ENCODE measurements at places on chromosomes 6 and 20.

GRCh38 chr20:61184194-61184593, 67.9 kb upstream of the CDH4 start:
- no peak for DNase-seq

DNA sequence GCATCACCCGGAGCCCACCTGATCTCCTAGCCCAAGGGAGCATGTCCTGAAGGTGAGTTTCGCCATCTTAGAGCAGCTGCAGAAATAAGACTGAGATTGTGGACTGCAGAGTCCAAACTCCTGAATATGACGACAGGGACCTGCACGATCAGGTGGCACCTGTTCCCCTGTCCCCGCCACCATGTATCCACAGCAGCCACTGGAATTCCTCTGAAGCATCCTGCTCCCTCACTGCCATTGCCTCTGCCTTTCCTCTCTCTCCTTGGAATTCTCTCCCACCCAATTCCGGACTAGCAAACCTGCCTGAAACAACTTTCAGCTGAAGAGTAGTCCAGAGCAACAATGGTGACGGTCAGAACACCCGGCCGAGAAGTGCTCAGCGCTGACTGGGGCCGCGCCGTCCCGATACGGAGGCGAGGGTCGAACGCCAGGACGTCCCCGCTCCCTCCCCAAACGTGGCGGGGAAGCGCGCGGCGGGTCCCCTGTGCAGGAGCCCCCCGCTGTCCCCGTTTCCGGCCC, 694 bp upstream of the FAM120B start:
- no peak for DNase-seq

DNA sequence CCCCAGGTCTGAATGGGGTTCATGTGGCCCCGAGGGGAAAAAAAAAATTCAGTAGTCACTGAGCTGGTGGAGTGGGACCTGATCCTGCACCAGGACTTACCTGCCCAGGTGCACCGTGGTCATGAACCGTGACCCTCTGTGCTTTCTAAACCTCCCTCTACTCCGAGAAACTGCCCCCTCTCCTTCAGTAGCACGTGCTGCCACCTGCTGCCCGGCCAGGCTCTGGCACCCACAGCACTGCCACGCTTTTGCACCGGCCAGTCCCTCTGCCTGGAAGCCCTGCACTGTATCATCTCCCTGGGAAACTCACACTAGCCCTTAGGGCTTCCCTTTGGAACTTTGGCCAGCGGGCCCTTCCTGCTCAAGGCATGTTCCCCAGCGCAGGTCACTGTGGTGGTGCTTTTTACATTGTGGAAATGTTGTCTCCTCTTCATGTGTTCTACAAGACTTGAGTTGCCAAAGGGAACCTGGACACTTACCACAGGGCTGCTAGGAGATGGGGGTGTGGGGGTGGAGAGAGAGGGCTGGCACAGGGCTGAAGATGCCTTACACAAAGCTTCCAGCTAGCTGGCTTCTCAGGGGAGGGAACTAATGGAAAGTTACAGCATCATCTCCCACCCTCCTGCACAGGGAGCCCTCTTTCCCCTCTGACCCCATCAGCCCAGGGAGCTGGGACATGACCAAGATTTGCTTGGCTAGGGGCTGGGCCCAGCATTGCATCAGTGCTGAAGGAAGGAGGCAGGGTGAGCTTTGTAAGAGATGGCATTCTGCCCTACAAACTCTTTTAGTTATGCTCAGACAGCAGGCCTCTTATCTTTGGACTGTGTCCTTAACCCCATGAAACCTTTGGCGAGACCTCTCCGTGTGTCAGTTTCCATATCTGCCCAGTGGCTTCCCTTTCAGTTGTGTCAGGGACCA, 2.5 kb upstream of the PTPRT start:
- no peak for DNase-seq

DNA sequence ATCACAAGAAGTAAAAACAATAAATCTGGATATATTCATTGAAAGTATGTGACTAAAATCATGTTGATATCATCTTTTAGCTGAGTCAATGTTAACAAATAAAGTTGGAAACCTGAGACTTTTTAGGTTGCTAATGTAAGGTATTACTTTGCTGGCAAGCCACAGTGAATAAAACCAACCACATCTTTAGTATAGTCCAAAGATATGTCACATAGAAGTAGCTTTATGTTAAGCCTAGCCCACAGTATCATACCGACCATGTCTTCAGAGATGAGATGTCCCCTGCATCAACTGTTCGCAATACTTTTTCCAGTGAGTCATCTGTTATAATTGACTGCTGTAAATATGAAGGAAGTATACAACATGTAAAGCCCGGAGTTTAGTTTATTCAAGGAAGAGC, 107.6 kb upstream of the MCHR2 start:
- DNase-seq: no peak

GRCh38 chr6:115796061-115796460, 264.6 kb downstream of the FRK start:
- DNase-seq: no peak

DNA sequence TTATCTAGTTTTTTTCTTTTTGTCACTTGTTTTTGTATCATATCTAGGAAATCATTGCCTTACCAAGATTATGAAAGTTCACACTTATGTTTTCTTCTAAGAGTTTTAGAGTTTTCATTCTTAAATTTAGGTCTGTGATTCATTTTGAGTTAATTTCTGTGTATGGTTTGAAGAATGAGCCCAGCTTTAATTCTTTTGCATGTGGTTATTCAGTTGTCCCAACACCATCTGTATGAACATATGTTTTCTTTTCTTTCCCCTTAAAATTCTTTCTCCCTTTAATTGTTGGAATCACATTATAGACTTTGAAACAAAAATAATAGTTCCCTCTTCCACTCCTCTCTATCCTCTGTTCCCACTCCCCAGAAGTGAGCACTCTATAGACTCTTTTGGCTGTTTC, 85.4 kb downstream of the SLX4IP start:
- no peak for DNase-seq

GRCh38 chr20:24996449-24997377, 4.2 kb upstream of the APMAP start:
- DNase-seq: no peak

DNA sequence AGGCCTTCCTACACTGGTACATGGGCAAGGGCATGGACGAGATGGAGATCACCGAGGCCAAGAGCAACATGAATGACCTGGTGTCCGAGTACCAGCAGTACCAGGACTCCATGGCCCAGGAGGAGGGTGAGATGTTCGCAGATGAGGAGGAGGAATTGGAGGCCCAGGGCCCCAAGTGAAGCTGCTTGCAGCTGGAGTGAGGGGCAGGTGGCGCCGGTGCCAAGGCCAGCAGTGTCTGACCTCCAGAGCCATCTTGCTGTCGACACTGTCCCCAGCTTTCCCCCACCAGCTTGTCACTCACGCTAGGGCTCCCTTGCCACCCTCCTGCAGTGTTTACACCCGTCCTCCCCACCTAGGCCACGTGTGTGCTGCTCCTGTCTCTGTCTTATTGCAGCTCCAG, 12.2 kb downstream of the GABRR2 start:
- DNase-seq: no peak

DNA sequence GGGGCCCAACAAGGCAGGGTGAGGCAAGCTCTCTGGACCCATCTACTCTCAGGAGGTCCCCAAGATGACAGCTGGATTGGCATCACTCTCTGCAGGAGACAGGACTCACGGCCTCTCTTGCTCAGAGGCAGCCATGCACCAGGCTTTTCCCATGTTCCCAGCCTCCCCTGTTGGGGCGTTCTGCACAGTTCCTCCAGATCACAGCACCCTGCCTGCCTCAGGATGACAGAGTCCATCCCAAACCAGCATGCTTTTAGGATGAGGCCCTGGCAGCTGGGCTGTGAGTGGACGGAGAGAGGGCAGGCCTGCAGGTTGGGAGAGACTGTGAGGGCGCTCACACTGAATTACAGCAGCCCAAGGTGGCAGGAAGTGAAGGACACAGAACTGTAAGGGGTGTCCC, 143.2 kb upstream of the MLN start:
- no peak for DNase-seq

DNA sequence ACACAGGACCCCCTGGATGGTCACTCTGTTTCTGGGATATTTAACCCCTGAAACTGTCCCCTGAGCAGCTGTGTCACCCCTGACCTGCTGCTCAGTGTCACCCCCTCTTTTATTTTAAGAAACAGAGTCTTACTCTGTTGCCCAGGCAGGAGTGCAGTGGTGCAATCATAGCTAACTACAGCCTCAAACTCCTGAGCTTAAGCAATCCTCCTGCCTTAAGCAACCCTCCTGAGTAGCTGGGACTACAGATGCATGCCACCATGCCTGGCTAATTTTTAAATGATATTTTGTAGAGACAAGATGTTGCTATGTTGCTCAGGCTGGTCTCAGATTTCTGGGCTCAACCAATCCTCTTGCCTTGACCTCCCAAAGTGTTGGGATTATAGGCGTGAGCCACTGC, 21.5 kb upstream of the GTSF1L start:
- no peak for DNase-seq

- no peak for DNase-seq
Observed at GRCh38 chr6:79463621-79464050, 73.6 kb downstream of the LCA5 start.

- DNase-seq: peak; percentile 45
Observed at GRCh38 chr6:72522735-72523141, 99.1 kb upstream of the KCNQ5 start.

DNA sequence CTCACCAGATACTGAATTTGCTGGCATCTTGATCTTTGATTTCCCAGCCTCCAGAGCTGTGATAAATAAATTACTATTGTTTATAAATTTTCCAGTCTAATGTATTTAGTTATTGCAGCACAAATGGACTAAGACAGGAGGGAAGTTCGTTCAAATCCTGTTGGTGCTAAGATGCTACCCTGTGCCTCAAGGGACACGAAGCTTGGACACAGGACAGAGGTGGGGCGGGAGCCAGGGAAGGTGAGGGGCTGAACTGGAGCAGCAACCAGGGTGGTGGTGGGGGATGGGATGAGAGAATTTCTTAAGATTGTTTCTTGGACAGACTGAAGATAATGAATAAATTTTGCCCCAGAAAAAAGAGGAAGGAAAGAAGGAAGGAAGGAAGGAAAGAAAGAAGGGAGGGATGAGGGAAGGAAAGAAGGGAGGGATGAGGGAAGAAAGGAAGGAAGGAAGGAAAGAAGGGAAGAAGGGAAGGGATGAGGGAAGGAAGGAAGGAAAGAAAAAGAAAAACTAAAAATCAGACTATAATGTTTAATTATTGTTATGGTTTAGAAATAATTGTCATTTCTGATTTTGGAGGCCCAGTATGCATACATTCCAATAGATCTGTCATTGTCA, 127.2 kb downstream of the CDC5L start:
- DNase-seq: no peak

DNA sequence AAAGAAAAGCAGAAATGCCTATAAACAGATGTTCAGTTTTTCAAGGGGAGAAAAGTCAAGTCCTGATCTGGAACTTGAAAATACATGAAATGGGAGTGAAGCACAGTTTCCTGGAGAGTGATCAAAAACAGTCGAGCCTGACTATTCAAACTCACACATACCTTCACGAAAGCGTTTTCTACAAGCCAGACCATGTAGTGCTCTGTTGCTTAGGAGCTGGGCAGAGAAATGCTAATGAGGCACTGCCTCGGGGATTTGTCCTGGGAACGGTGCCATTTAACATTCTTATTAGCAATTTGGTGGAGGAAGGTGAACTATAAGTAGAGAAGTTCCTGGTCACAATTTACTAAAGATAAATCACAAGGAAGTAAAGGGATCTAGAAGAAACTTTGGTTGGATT, 5.9 kb downstream of the NHSL1 start:
- DNase-seq: no peak

- peak; percentile 19 for DNase-seq
Observed at GRCh38 chr6:113671421-113671820, 185.7 kb upstream of the MARCKS start.

GRCh38 chr6:77568570-77568969, 84.3 kb upstream of the MEI4 start:
- DNase-seq: no peak

DNA sequence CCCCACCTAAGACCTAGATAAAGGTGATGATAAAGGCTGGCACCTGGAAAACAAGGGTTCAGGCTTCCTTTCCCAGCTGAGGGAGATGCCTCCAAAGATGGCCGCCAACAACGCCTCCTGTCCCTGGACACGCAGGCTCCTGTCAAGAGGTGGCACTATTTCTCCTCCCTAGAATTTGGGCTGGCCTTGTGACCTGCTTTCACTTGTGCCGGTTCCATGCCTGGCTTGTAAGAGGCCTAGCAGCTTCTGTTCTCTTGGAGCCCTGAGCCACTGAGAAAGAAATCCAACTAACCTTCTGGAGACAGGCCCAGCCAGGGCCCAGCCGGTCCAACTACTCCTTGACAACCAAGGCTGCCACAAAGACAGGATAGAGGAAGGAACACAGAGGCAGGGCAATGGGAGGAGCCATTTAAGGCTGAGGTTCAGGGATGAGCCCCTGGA, 60.2 kb upstream of the RALY start:
- DNase-seq: peak; percentile 73

DNA sequence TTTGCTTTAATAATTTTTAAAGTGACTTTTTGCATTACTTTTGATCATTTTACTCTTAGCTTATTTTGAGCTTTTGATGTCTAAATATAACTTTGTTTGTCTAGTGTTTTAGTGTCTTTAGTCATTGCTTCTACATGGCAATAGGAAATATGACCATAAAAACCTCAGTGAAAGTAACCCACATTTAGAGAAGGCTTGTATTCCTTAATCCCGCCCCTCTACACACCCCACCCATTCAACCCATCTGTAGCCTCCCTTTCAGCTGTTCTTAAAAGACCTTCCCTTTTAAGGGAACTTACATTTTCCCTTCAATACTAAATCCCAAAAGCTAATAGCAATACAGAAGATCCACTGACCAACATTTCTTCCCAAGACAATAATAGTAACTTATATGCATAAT, 225.4 kb downstream of the LAMA2 start:
- DNase-seq: no peak

DNA sequence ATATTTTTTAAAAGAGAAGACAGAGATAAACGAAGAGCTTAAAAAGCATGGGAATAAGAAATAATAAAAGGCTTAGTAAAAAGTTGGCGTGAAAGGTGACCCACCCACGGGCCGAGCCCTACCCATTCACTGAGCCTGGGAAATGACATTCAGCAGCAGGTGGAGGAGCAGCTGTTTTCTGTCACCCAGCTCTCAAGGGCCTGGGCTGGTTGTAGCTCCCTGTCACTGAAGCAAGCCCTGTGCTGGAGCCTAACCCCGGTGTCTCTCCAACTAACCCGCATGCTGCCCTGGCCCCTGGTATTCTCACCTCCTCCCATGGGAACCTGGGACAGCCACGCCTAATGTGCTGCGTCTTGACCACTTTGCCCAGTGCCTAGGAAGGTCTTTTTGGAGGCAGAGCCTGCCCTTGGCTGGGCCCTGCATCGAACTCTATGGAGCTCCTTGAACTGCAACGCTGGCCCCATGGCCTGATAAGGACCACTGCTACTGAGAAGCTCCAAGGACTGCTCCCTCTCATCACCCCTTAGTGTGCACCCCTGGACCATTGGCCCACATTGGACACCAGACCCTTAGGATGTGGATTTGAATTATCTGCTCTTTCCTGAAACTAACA, 68.8 kb upstream of the IYD start:
- no peak for DNase-seq
